ENCODE measurements at places on chromosomes 11 and 22.

- H3K27me3 ChIP-seq, result no peaks in the 10 kb centered on the region
- no peak for DNase-seq
- H3K4me1 ChIP-seq, result peaks cover 35% of the 10 kb centered on the region
- H3K4me3 ChIP-seq, result no peak overlapping the region
- peaks cover 46% of the 10 kb centered on the region for H3K36me3 ChIP-seq
Measured at GRCh38 chr22:20940186-20940651, 23.0 kb downstream of the CRKL start.

DNA sequence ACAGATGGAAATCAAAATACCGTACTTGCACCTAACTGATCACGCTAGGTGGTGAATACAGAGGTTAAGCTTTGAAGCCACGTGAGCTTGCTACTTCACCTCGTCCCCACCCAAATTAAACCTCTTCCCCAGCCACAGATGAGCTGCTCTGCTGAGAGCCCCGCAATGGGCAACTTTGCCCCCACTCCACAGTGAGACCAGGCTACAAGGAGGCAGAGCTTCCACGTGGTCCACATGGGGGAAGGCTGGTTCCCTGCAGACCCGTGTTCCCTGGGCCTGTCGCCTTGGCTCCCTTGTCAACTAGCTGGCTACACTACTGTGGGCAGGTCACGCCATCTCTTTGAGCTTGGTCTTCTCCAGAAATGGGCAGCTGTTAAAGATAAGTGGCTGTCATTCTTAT, 10.9 kb downstream of the CD5 start:
- peak overlapping the region; percentile 76 for H3K4me3 ChIP-seq
- H3K4me1 ChIP-seq, result peaks cover 94% of the 10 kb centered on the region
- H3K36me3 ChIP-seq, result peaks cover 87% of the 10 kb centered on the region
- no peaks in the 10 kb centered on the region for H3K27me3 ChIP-seq

GRCh38 chr11:6459099-6459450, 14.7 kb downstream of the TRIM3 start:
- DNase-seq, result no peak
- no peak overlapping the region for H3K4me3 ChIP-seq
- H3K27ac ChIP-seq, result no peak overlapping the region

DNA sequence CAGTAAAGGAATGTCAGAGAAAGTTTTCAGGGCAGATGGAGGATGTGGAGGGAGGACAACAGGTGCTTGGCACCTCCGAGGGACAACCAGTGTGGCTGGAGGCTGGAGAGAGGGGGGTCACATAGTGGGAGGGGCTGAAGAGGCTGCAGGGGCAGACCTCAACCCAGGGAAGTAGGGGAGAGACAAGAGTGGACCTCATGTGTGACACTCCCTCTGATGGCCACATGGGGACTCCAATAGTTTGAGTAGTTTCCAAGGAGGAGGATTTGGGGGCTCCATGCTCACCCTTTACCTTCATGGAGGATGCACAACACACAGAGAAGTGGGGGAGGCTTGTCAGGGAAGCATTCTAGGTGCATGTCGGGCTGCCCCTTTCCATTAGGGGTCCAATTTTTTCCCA, 35.1 kb upstream of the ASPHD2 start:
- no peak for DNase-seq
- no peak overlapping the region for H3K27ac ChIP-seq
- no peaks in the 10 kb centered on the region for H3K36me3 ChIP-seq
- H3K27me3 ChIP-seq, result peaks cover 24% of the 10 kb centered on the region

GRCh38 chr11:18408558-18409291, 3.4 kb upstream of the LDHC start:
- H3K36me3 ChIP-seq, result peaks cover 33% of the 10 kb centered on the region
- H3K27ac ChIP-seq, result peak overlapping the region; percentile 52
- peaks cover 22% of the 10 kb centered on the region for H3K4me1 ChIP-seq
- H3K27me3 ChIP-seq, result peaks cover 12% of the 10 kb centered on the region
- no peak for DNase-seq

DNA sequence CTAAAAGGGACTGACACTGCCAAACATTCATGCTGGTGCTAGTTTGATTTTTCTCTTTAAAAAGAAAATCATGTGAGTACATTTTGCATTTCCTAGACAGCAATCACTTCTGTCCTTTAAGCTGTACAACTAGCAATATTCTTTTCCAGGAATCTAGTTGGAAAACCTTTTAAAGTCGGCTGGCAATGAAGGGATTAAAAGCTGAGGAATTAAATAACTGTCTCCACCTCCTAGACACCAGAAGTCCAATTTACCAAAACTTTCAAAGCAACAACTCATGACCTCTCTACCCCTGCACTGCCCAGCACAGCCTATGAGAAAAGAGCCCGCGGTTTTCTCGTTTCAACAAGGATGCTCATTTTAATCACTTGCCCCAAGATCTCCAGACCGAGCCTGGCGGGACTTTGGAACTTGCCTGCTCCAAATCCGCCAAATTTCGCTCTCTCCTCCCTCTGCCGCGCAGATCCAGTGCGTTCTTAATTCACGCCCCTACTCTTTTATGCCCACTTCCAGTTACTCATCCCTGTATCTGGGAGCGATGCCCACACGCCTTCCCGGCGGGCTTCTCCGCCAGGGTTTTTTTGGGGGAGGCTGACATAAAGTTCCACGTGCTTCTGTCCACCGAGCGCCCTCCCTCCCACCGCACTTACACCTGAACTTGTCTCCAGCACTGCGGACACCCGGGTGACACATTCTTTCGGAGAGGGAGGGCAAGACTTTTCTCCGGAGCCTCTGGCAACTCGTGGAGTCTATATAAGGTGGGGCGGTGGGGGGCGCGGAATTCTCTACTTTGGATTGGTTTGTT, 2.5 kb downstream of the MPPED2 start:
- no peak overlapping the region for H3K4me3 ChIP-seq
- H3K27ac ChIP-seq, result no peak overlapping the region
- no peaks in the 10 kb centered on the region for H3K36me3 ChIP-seq
- H3K27me3 ChIP-seq, result peaks cover 53% of the 10 kb centered on the region
- H3K4me1 ChIP-seq, result peaks cover 2% of the 10 kb centered on the region

DNA sequence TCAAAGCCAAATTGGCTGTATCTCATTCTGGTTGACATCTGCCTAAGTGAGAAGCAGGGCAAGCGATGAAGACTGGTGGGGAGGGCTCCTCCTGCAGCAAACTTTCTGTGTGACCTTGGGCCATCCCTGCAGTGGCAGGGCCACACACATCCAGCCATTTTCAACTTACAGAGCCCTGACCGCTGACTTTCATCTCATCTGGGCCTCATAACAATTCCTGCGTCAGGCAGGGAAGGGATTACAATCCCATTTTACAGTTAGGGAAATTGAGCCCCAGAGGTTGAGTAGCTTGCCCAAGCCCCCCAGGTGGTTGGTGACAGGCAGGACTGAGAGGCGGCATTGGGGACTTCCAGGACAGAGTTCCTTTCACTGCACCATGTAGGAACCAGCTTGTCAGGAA, 21.9 kb downstream of the TPBGL start:
- H3K36me3 ChIP-seq, result no peaks in the 10 kb centered on the region
- peaks cover 13% of the 10 kb centered on the region for H3K27me3 ChIP-seq
- DNase-seq, result no peak

- H3K4me3 ChIP-seq, result no peak overlapping the region
- no peaks in the 10 kb centered on the region for H3K36me3 ChIP-seq
- peaks cover 22% of the 10 kb centered on the region for H3K27me3 ChIP-seq
- no peak overlapping the region for H3K27ac ChIP-seq
- no peak for DNase-seq
Measured at GRCh38 chr22:29190051-29190450, 15.6 kb upstream of the EMID1 start.

GRCh38 chr11:22832315-22833015, 2.9 kb upstream of the SVIP start:
- no peaks in the 10 kb centered on the region for H3K27me3 ChIP-seq
- H3K4me1 ChIP-seq, result peaks cover 12% of the 10 kb centered on the region
- no peaks in the 10 kb centered on the region for H3K36me3 ChIP-seq
- DNase-seq, result no peak
- H3K4me3 ChIP-seq, result no peak overlapping the region

GRCh38 chr22:36554098-36554497, 25.1 kb upstream of the EIF3D start:
- peaks cover 70% of the 10 kb centered on the region for H3K27me3 ChIP-seq
- H3K4me1 ChIP-seq, result peaks cover 8% of the 10 kb centered on the region
- no peak overlapping the region for H3K4me3 ChIP-seq
- no peak for DNase-seq

- DNase-seq, result no peak
- no peaks in the 10 kb centered on the region for H3K4me1 ChIP-seq
- H3K36me3 ChIP-seq, result no peaks in the 10 kb centered on the region
- H3K4me3 ChIP-seq, result no peak overlapping the region
- H3K27me3 ChIP-seq, result no peaks in the 10 kb centered on the region
Measured at GRCh38 chr11:5258543-5259262, 4.1 kb upstream of the HBG2 start.

- DNase-seq, result no peak
- no peaks in the 10 kb centered on the region for H3K4me1 ChIP-seq
- H3K4me3 ChIP-seq, result no peak overlapping the region
Measured at GRCh38 chr22:26918226-26918625, 260.8 kb downstream of the MIAT start.

GRCh38 chr11:116249561-116249960, 523.2 kb downstream of the BUD13 start:
- no peak overlapping the region for H3K27ac ChIP-seq
- H3K4me1 ChIP-seq, result no peaks in the 10 kb centered on the region
- no peaks in the 10 kb centered on the region for H3K27me3 ChIP-seq
- no peak for DNase-seq
- no peaks in the 10 kb centered on the region for H3K36me3 ChIP-seq
- H3K4me3 ChIP-seq, result no peak overlapping the region

- no peak for DNase-seq
- H3K36me3 ChIP-seq, result no peaks in the 10 kb centered on the region
- H3K27ac ChIP-seq, result no peak overlapping the region
- H3K27me3 ChIP-seq, result peaks cover 41% of the 10 kb centered on the region
- no peak overlapping the region for H3K4me3 ChIP-seq
Measured at GRCh38 chr11:9078113-9079086, 13.0 kb downstream of the SCUBE2 start.

GRCh38 chr11:125088576-125089455, 22.6 kb downstream of the TMEM218 start:
- no peak for DNase-seq
- no peak overlapping the region for H3K27ac ChIP-seq
- peaks cover 4% of the 10 kb centered on the region for H3K27me3 ChIP-seq
- H3K4me3 ChIP-seq, result no peak overlapping the region

GRCh38 chr11:94661444-94661843, 94.3 kb downstream of the PIWIL4 start:
- no peaks in the 10 kb centered on the region for H3K36me3 ChIP-seq
- peaks cover 16% of the 10 kb centered on the region for H3K27me3 ChIP-seq
- H3K4me1 ChIP-seq, result peaks cover 2% of the 10 kb centered on the region
- H3K27ac ChIP-seq, result no peak overlapping the region

GRCh38 chr11:65489706-65490320, 9.0 kb upstream of the MALAT1 start:
- H3K27ac ChIP-seq, result no peak overlapping the region
- no peak for DNase-seq
- peaks cover 57% of the 10 kb centered on the region for H3K4me1 ChIP-seq
- peaks cover 23% of the 10 kb centered on the region for H3K27me3 ChIP-seq

DNA sequence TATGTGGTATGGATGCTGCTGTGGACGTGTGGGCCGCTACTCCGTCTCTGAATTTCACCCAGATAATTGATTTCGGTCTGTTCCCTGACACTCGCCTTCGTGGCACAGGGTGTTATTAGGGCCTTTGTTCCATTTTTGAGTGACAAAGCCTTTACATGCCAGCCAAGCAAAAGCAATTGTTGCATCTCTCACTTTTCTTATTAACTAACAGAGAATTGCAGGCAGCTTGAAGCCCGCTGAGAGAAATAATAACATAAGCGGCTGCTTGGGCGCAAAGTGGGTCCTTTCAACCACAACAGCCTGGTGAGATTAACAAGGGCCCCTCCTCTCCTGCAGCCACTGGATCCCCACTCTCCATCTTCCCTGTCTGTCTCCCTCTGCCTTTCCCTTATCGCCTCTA, 449.4 kb downstream of the NTM start:
- H3K27me3 ChIP-seq, result peaks cover 3% of the 10 kb centered on the region
- no peaks in the 10 kb centered on the region for H3K4me1 ChIP-seq
- no peaks in the 10 kb centered on the region for H3K36me3 ChIP-seq

DNA sequence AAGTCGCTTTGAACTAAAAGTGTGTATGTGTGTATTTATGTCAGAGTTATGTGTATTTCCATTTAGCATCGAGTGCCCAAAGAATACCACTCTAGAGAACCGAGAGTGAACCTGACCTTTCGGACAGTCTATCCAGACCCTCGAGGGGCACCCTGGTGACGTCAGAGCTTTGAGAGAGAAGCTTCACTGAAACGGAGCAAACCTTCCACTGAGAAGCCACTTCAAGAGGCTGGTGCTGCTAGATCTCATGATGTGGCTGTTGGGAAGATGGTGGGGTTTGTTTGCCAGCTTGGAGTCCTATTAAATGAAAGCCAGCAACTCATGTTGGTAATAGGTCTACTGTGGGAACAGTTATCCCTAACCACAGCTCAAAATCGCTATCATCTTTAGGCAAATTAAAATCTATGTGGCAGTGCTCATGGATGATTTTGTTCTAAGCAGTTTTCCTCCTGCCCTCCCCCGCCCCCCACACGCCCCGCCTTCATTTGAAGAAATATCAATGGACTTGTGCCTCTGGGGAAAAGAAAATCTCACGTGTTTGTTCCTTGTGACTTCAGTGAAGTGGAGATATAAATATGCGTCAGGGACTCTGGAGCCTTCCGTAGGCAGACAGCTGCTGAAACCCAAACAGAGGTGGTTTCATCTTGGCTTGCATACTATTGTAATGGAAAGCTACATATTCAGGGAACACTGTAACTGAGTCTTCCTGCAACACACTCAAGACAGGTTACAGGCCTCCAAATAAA, 22.4 kb upstream of the C11orf96 start:
- no peak overlapping the region for H3K27ac ChIP-seq
- no peaks in the 10 kb centered on the region for H3K27me3 ChIP-seq
- peaks cover 4% of the 10 kb centered on the region for H3K4me1 ChIP-seq
- no peak overlapping the region for H3K4me3 ChIP-seq

GRCh38 chr22:25167834-25168601, 31.6 kb upstream of the CRYBB3 start:
- H3K36me3 ChIP-seq, result no peaks in the 10 kb centered on the region
- no peak overlapping the region for H3K4me3 ChIP-seq
- H3K4me1 ChIP-seq, result no peaks in the 10 kb centered on the region
- no peak overlapping the region for H3K27ac ChIP-seq
- no peak for DNase-seq

GRCh38 chr11:111601979-111602864, at the start of gene SIK2:
Gene SIK2, plus strand, starts transcription at chr11:111602449. Its CDS starts 115 bp downstream, at chr11:111602564.
- H3K27ac ChIP-seq, result peak within 1 kb of the TSS; percentile 86
- DNase-seq, result peak; percentile 92
- no peaks in the 10 kb centered on the region for H3K36me3 ChIP-seq

DNA sequence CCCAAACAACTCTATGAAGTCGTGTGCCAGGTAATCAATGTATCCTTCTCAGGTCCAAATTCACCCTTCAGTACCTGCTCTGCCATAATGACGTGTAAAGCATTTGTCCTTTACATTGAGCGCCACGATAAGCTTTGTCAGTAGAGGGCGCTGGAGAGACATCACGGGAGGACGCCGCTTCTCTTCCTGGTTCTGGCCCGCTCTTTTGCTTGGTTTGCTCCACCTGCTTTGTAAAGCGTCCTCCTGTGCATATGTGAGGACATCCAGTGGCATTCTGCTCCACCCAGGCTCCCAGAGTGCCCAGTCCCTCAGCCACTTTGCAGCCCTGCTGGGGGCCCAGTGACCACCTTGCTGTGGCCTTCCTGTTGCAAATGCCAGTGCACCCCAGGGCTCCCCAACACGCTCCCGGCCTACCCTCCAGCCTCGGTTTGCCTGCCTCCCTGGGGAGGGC, 61.1 kb downstream of the WT1 start:
- peak; percentile 56 for DNase-seq
- H3K4me3 ChIP-seq, result no peak overlapping the region
- H3K27me3 ChIP-seq, result peaks cover 5% of the 10 kb centered on the region
- H3K36me3 ChIP-seq, result no peaks in the 10 kb centered on the region
- H3K4me1 ChIP-seq, result no peaks in the 10 kb centered on the region

Data from activated naive CD4-positive, alpha-beta T cell treated with anti-CD3 and anti-CD28 coated beads, Interleukin-2, amount 10 ng/mL, durations not matched to agents 7 days and 5 days (primary cell).